ENCODE measurements at places on chromosomes 1 and 21.
A peak's percentile ranks its signal among the peaks of the same experiment; 100 is the strongest.

DNA sequence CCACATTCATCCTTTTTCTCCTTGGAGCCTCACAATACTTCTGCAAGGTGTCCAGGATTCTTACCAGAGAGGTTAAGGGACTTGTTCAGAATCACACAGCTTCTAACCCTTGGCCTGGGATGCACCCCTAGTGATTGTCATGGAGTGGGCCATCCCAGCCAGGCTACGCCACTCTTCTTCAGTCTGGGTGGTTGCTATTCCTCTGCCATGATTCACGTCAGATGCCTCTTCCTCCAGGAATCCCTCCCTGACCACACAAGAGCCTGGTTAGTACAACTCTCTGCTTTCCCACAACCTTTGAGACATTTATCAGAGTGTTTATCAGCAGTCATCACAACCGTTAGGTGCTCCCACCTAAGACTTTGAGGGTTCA, 121.8 kb downstream of the EPHB2 start:
- DNase-seq: no peak

- peak; percentile 60 for DNase-seq
Measured at GRCh38 chr1:12617901-12618660, at the start of gene DHRS3. Gene DHRS3 (minus strand): TSS chr1:12618210. CDS start chr1:12617348, 862 bp downstream.

DNA sequence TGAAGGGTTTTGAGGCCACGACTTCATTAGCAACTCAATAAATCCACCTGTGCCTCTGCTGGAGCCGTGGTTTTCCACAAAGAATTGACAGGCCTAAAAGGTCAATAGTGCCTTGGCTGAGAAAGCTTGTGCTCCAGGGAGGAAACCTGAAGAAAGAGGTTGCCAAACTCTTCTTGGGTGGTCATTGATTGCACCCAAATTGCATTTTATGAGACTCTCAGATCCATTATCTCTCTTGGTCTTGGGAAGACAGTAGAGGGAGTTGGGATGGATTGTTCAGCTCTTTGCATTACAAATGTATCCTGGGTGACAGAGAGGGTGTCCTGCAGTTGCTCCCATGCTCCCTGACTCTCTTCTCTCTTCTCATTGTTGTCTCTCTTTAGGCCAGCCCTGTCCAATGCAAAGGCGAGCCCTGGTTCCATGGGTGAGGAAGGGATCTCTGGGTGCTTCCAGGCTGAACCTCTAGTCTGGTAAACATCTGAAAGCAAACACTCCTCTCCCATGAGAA, 46.1 kb upstream of the HTR1D start:
- no peak for DNase-seq

GRCh38 chr1:117826119-117826518, 103.3 kb downstream of the GDAP2 start:
- no peak for DNase-seq

DNA sequence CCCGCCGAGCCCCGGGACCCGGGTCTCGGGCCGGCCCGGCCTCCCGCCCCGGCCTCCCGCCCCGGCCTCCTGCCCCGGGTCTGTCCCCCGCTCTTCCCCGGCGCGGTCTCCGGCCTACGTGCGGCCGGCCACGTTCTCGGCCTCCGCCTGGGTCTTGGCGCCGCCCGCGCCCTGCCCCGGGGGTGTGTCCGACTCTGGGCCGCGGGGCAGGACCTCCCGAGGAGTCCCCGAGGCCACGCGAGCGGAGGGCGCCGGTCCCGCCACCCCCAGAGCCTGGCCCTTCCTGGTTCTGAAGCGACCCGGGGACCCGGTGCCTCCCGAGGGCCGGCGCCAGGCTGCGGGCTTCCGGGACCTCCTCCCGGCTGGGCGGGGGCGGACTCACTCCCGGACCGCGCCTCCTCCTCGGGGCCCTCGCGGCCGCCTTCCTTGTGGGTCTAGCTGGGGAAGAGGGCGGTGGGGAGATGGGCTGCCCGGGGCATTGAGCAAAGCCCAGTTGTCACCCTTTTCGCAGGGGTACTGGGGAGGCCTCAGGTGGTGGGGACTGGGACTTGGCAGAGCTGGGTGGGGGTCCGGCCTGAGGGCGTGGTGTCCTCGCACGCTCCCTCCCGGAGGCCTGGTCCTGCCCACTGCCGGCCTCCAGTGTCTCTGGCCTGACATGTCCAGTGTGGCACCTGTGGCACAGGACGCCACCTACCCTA, 558 bp downstream of the PFKL start:
- peak; percentile 62 for DNase-seq

GRCh38 chr1:94596260-94596659, 54.7 kb upstream of the F3 start:
- DNase-seq: no peak

DNA sequence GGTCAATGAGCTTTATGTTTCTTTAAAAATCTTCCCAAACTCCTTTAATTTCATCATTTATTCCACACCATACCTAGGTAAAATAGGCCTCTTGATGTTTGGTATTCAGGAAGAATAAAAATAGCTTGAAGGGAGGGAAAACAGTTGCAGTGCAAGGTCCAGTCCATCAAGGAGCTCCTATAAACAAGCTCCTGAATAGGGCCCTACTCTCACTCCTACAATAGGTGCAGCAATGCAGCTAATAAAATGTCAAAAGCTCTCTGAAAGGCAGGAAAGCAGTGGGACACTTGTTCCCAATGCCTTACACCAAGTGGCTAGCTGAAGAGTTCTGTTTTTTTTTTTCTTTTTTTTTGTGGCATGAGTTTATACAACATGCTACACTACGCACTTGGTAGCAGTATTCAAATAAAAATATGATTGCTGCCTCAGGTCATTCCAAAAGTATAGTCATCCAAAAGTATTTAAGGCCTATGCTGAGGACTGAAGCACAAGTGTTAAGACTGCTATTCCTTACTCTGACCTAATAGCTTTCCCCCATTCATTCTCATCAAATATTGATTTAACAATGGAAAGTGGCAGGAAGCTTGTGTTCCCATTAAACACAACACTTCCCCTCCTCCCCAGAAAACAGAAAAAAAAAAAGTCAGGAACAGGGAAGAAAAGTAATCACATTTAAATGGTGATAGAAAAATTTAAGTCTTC, 9.8 kb downstream of the TEX38 start:
- DNase-seq: no peak

GRCh38 chr1:41907446-41907845, 11.3 kb downstream of the HIVEP3 start:
- no peak for DNase-seq

GRCh38 chr1:112904071-112904830, 51.7 kb downstream of the SLC16A1 start:
- DNase-seq: peak; percentile 48

DNA sequence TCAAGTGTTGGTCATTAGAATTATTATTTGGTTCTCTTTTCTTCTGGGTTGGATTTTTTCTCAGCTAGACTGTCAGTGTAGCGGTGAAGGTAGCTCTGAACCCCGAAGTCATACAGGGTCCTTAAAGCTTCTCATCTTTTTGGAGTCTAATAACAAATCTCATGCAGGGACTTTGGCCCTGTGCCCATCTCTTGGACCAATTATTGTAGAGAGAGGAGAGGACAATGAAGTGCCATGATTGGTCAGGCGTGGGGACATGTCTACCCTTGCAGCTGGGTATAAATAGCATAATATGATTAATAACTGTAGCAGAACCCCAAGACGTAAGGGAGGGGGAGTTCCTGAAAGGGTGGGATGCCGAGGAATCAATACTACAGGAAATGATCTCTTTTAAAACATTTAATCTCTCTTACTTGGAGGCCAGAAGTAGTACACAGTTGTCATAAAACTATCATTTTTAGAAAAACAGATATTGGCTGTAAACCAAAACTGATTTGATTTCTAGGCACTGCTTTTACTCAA, 8.8 kb downstream of the MAGI3 start:
- DNase-seq: no peak

GRCh38 chr1:163744301-163744887, 422.6 kb downstream of the NUF2 start:
- DNase-seq: no peak

DNA sequence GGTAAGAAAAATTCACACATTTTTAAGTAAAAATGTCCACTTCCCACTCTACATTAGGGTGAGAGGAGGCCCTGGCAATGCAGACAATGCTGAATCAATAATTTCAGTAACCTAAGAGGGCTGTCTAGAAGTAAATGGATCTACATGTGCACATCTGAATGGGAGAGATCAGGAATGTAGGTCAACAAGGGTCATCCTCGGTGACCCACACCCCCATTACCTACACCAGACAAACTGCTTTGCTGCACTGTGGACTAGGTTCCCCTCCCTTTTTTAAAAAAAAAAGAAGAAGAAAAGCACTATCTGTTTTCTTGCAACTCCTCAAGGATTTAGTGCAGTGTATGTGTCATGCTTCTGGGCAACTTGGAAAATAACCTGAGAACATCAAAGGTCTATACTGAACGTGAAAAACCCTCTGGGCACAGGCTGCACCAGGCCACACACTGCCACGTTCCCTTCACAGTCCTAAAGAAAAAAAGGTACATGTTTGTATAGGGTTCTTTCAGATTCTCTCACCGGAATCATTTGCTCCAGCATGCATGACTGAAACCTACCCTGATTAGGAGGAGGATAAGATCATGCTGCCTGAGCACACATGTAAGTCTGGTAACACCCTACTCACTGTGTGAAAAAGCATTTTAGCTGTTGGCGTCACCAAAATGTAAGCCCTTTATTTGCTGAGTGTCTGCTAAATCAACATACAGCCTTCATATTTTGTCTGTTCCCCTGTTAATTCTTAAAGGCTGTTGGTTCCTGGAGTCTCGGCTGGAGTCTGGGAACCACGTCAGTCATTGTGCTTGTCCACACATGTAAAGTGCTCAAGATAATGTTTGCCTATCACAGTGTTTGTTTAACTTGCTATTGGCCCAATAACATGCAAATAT, 341.0 kb downstream of the SMYD3 start:
- no peak for DNase-seq

DNA sequence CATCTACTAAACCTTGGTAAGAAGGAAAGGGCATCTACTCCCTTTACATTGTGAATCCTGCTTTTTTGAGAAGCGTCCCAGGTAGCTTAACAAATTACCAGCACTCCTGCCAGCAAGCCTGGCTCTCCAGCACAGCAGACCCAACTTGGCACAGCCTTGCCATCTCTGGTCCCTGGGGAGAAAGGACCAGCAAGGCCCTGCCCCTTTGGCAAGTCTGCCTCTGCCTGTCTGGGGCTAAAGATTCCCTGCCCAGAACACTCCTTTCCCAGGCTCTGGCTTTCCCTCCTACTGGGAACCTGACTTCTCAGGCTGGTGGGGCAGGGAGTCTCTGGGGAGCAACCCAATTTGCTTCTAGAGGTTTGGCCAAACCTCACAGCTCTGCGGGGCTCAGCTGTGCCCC, 68.5 kb downstream of the ATP2B4 start:
- DNase-seq: no peak

DNA sequence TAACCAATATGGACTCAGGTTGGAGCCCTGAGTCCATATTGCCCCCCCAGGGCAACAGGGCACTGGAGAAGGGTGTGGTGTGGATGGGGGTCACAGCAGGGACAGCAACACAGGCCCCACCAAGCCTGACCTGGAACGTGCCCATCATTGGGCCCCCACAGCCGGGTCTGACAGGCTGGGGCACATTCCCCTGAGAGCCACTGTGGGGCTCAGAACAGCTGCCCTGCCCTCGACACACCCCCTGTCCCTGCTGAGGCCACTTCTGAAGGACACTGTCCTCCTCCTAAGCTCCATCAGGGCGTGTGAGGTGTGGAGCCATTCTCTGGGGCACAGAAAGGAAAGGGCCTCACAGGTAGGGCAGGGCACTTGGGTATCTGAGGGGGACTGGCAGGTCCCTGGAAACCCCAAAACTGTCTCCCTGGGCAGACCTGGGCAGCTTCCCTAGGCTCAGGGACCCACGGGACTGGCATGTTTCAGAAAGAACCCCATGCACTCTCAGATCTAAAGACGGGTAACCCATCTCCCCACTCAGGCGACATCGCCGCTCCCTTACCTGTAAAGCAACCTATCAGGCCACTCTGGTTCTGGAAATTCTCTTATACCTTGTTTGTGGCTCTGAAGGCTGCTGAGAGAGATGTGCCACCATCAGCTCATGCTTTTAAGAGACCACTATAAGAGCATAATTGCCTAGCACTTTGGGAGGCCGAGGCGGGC, 95.5 kb downstream of the DMRTB1 start:
- no peak for DNase-seq

DNA sequence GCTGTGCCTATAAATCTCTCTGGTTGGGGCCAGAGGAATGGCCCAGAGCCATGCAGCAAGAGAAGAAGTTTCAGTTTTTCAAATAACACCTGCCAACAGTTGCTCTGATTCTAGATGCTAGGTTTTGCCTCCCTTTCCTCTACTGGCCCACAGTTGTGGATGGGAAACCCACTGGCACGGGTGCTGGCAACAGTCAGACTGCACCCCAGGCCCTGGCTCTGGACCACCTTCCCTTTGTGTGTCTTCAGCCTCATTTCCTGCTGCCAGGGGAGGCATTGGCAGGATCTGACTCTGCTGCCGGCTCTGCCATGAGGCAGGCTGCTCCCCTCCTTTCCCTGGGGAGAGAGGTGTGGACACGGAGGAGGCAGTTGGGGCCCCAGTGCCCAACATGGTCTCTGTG, 142.0 kb downstream of the IGSF21 start:
- DNase-seq: no peak

DNA sequence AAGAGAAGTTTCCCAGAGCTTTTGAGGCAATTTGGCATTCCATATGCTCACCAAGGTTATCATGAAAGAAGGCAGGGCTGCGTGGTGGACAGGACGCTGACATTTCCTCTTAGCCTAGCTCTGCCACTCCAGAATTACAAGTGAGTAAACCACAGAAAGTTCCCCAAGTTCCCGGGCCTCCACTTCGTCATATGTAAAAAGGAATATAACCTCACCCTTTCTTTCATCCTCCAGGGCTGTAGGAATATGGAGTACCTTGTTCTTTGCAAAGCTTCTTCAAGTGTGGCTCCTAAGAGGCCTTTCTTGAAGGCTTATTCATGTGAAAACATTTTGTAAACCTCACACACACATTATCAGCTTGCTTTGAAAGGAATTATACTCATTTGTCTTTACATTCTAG, 210.2 kb downstream of the GREM2 start:
- DNase-seq: no peak

GRCh38 chr1:157073944-157074685, 25.5 kb downstream of the ETV3L start:
- DNase-seq: no peak

DNA sequence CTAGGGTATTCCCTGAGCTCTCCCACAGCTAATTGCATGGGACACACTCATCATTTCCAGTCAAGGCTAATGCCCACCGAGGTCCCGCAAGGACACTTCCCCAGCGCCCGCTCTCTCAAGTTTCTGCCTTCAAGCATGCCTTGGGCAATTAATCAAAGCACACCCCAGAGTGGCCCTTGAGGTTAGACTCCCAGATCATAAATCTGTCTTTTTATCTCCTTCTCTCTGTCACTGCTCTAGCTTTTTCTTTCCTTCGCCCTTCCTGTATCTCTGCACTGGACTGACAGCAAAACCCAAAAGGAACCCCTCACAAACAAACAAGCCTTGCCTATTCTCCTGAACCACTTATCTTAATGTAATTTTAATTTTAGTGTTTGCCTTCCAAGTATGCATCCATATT, 7.9 kb upstream of the EXOSC10 start:
- DNase-seq: no peak

DNA sequence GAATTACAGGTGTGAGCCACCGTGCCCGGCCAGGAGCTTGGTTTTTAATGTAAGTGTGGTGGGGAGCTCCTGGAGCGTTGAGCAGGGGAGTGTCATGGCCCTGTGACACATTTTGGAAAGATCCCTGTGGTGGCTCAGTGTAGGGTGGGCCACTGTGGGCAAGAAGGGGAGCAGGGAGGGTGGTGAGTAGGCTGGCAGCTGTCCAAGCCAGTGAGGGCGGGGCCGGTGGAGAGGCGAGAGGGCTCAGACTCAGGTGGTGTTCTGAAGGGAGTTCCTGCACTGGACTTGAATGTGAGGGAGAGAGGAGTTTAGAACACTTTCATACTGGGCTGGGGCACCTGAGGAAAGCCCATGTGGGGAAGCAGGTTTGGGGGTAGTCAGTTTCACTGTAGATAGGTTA, 3.1 kb upstream of the EVA1B start:
- no peak for DNase-seq

All from stimulated activated CD8-positive, alpha-beta memory T cell treated with anti-CD3 and anti-CD28 coated beads, Interleukin-15, amount 100 ng/mL, for 48 hours (primary cell).